ENCODE measurements at places on chromosomes 11 and 22. TPM values are rescaled to one million over a fixed set of nuclear protein-coding genes. Genes with fewer than 3 reads are reported as not detected.

MAPK8IP1 gene
- 11.3 TPM for total RNA-seq

MS4A12 gene
- not detected for total RNA-seq

UCP3 gene
- 1.2 TPM for total RNA-seq

OPCML gene
- 17.4 TPM for total RNA-seq

VSTM5 gene
- 1.9 TPM for total RNA-seq

LRRC56 gene
- 1.8 TPM for total RNA-seq

TRIM66 gene
- 8.1 TPM for total RNA-seq

HORMAD2 gene
- not detected for total RNA-seq

SORL1 gene
- total RNA-seq: 67.6 TPM

SERHL2 gene
- 2.7 TPM for total RNA-seq

RTN4RL2 gene
- total RNA-seq: 2.5 TPM

SLC22A12 gene
- 4.6 TPM for total RNA-seq
